ENCODE measurements at places on chromosomes 2 and 18. TPM values are rescaled to one million over a fixed set of nuclear protein-coding genes. Genes with fewer than 3 reads are reported as not detected.

Gene FOXD4L1
- not detected for total RNA-seq

Gene ABCG8
- not detected for total RNA-seq

Gene IL1R2
- total RNA-seq: not detected

Gene POTEI
- 0.15 TPM for total RNA-seq

Gene PSMA8
- not detected for total RNA-seq

Gene OR6B2
- 0.23 TPM for total RNA-seq

Gene CXCR1
- total RNA-seq: not detected

Gene ALPI
- total RNA-seq: not detected

Gene MYCN
- 8.5 TPM for total RNA-seq

DNA sequence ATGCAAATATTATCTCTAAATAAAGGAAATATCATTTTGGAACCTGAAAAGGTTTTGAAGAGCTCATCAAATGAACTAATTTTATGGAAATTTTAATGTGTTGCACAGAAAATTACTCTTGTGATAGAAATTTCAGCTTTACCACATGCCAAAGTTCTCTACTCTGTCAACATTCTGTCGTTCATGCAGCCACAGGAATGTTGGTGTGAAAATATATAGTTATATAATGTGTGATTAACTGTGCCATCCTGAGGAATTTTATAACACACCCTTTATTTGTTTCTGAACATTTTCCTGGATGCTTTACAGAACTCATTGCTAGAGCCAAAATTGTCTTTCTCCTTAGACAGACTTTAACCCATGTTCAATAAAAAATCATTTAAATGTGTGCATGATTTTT, 202.5 kb upstream of the SLC8A1 start:
- DNase-seq: no peak

GRCh38 chr2:179558010-179558934, 293.6 kb upstream of the SESTD1 start:
- DNase-seq: no peak

GRCh38 chr18:32548688-32549087, 78.0 kb upstream of the GAREM1 start:
- no peak for DNase-seq

- DNase-seq: no peak
These were observed 98.9 kb downstream of the EIPR1 start for GRCh38 chr2:3278521-3279218.

DNA sequence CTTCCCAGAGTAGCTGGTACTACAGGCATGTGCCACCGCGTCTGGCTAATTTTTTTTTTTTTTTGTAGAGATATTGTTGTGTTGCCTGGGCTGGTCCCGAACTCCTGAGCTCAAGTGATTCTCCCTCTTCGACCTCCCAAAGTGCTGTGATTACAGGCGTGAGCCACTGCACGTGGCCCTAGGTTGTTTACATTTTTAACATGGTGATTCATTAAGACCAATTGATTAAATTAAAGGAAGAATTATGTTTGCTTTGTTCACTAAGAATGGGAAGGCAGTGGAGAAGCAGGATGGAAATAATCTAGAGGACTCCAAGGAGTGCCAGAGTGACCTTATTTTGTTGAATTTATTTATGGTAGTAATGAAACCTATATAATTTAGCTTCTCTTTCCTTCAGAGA, 7.5 kb downstream of the LCLAT1 start:
- DNase-seq: no peak

DNA sequence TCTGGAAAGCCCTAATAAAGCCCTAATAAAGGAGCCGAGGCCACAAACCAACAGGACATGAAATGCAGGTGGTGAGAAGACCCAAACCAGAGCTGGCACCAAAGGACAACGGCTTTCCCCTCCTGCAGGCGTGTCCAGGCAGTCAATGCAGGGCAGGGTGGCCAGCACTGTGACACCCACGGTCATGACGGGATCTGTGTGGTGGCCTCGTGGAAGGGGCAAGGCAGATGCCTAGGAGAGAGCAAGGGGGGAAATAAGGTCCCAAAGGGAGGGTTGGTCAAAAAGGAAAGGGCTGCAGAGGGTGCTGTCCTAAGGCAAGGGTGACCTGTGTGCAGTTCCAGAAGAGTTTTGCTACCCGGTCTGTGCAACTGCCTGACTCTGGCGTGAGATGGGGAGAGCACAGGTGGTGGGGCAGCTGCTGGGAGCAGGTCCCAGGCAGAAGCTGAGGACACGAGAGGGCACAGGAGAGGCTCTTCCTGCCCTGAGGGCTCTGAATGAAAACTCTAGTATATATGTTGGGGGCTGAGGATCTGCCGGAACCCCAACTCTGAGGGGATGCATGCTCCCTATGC, 156.7 kb downstream of the TPO start:
- DNase-seq: no peak

DNA sequence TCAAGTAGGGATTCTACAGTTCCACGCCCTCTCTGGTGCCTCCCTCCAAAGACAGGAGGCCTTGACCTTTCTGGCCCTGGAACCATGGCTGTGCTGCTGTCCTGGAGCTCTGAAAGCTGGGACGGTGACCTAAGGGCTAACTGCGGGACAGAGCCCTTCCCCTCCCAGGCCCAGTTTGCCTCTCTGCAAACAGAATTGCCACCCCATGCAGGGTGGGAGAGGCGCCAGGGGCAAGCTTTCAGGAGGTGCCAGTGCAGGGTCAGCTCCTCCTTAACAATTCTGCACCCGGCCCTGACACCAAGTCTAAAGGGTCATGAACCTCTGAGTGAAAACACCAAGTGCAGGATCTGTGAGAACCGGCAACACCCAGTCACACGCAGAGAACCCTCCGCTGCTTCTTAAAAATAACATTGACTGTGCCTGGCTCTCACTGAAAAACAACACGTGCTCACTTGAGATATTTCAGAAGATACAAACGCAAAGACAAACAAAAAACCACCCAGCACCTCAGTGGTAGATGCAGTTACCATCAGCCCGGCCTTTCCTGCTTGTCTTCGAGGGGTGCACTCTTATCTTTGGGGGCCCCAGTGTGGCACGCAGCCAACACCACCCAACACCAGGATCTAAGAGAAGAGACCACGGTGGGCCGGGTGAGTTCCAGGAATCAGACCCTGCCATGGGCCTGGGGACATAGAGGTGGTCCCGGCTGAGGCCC, 1.1 kb upstream of the SNED1 start:
- no peak for DNase-seq

DNA sequence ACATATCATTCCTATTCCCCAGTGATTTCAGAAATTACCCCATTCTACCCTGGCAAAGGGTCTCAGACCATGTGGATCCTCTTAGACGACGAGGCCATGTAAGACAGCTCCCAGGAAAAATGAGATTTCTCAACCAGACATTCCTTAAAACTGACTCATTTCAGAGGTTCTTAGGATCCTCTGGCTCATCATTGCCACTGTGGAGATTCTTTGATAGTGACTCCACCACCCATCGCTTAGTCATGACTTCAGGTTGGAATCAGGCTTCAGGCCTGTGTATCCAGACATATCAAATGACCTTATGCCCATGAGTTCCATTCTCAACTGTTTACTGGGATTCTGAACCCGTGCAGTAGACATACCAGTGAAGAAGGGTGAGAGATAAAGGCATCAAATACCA, 245.6 kb upstream of the TCF4 start:
- DNase-seq: no peak

GRCh38 chr18:13381944-13382365, 163.4 kb downstream of the LDLRAD4 start:
- peak; percentile 23 for DNase-seq

DNA sequence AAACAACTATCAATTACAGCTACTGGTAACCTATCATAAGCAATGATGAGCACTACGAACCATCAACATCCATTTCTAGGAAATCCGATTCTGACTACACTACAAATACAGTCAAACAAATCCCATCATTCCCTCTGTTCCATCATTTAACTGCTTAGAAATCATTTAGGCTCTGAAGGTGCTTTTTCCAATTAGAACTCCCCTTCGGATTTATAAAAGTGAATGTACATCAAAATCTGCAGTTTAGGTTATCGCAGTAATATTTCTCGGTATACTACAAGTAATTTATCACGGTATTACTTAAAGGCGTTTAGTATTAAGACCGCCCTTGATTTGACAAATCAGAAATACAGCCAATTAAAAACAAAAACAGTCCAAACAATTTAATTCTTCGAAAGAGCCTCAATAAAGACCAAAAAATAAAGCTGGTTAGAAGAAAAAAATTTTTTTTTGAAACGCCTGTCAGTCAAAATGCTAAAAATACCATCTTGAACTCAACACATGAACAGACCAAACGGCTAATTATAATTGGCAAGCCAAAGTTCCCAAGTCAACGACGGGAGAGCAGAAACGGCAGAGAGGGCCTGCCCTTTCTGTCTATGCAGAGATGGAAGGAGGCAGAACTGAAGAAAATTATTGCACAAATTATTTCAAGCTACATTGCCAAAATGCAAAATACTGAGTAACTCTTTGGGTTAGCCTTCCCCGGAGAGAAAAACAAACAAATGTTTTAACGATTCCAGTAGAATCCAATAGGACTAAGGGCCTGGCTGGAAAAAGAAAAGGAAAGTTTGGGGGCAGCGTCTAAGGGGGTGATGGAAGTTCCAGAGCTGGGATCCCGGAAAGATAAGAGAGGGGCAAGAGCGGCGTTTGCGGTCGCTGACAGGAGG, 1.2 kb downstream of the VPS54 start:
- DNase-seq: no peak

DNA sequence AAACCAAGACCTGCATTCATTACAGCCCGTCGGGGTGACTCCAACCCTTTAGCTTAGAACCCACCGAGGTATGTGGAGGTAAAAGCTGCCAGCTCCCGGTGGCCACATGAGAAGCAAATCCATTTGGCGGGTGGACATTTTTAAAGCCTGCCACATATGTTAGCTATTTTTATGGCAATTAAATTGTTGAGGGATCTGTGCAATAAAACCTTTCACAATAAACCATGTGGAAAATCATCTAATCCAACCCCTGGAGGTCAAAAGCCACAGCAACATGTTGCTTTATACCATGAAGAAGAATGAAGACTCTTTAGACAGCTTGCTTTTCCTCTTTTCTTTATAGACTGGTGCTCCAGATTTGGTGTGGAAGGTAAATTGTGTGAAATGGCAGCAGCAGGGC, 176.3 kb downstream of the AGPS start:
- DNase-seq: no peak

DNA sequence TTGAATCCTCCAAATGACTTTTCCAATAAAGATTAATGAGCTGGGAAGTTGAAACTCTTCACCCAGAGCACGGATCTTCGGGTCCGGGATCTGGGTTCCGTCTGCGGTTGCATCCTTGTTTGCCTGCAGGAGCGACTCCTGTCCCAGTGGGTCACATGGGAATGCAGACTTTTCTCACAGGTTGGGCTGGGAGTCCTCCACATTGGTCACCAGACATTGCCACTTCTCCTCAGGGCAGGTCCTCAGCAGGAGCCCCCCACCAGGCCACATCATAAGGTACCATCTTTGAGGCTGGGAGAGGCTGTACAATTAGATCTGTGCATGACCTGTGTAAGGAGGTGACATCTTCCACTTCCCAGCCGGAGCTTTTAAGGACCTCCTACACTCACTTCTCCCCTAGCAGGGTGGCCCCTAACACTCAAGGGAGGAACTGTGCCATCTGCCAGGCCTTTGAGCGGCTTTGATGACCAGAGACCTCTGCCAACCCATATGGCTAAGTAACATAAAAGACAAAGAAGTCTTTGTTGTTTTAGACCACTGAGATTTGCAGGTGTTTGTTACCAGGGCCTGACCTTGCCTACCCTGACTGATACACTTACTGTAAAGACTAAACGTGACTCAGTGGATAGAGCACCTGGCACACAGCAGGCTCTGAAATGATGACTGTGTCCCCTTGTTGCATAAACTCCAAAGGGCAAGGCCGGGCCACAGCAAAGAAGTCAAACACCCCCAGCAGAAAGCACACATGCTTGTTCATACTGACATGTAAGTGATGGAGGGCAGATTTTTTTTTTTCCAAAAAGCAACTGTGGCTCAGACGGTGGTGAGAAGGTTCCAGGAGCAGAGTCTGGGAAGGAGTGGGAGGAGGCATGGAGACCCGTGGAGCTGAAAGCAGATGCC, 7.9 kb upstream of the TEX51 start:
- DNase-seq: no peak

GRCh38 chr2:140630557-140630956, 1500.3 kb downstream of the LRP1B start:
- DNase-seq: no peak

- DNase-seq: no peak
These were observed 119.5 kb downstream of the SMAD7 start for GRCh38 chr18:48831113-48831759.

GRCh38 chr2:176781570-176782217, 430.9 kb upstream of the HNRNPA3 start:
- no peak for DNase-seq

DNA sequence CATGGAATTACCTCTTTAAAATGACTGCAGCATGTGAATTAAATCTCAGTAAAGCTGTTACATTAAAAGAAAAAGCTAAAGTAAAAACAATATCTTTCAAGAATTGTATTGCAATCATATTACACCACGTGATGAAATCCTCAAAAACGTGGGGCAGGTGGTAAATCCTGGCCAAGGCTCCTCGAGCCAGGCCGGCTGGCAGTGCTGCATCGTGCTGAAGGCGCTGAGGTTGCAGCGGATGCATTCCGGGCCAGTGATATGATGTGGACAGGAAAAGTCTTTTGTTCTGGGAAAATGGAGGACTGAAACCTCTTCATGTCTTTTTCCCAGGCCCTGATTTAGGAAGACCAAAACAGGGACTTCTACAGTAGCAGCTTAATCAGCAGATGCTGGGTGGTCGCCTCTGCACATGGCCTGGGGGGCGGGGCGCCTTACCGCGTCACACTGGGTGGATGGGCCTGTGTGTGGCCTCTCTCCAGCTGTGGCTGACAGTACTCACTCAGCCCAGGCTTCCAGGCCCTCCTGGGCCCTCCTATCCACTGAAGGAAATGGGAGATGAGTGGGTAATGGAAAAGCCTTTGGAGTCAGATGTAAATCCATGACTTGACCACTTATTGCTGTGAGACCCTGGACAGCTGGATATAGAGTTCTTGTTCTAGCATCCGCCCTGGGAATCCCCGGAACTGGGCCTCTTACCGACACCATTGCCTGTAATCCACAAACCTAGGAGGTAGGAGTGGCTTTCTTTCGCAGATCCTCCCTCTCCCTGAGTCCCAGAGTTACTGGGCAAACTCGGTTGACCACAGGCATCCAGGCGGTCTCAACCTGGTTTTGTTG, 45.1 kb downstream of the PROC start:
- no peak for DNase-seq

All from endothelial cell (in vitro differentiated cells).